ENCODE measurements at places on chromosomes 6 and 20. TPM values are rescaled to one million over a fixed set of nuclear protein-coding genes. Genes with fewer than 3 reads are reported as not detected.

DNA sequence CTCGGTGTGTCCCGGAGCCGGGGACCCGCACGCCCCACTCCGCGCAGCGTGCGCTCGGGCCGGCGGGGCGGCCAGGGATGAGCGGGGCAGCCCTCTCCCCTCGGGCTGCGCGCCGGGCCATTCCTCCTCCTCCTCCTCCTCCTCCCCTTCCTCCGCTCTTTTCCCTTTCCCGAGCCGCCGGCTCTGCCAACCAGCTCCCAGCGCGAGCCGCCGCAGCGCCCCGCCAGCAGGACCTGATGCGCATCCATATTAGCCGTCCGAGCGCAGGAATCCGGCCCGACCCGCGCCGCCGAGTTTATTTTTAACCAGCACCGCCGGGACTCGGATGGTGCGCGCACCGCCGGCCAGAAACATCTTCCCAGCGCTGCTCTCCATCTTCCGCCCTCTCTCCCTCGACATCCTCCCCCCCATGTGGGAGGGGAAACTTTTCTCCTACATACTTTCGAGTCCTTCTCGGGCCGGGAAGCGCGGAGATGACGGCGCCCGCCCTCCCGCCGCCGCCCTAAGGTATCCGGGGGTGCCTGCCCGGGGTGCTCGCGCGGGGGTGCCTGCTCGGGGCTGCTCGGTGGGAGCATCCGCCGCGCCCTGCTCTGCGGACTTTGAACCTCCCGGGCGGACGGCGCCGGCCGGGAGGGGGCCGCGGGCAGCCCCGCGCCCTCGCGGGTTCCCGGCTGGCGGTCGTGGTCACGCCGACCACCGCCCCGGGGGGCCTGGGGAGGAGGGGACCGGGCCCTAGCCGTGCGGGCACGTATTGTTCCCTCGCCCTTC is 619 bp downstream of the RREB1 start:
- DNase-seq = no peak

Gene OR2H2
- not detected for total RNA-seq

DNA sequence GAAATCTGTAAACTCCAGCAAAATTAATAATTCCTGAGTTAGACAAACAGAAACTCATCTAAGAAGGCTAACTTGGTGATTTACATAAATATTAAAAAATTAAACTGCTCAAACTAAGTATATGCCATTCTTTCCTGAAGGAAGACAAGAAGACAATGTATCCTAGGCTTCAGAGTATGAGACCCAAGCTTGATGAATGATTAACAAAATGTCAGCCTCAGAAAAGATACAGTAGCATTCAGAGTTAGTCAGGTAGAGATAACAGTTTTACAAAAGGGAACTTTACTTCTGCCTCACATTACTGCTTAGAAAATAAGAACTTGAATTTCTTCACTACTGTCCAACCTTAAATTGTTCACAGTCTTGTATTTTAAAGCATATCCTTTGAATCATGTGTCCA is 12.0 kb downstream of the CSNK2A1 start:
- no peak for DNase-seq

Gene SLC22A16
- total RNA-seq = not detected

DNA sequence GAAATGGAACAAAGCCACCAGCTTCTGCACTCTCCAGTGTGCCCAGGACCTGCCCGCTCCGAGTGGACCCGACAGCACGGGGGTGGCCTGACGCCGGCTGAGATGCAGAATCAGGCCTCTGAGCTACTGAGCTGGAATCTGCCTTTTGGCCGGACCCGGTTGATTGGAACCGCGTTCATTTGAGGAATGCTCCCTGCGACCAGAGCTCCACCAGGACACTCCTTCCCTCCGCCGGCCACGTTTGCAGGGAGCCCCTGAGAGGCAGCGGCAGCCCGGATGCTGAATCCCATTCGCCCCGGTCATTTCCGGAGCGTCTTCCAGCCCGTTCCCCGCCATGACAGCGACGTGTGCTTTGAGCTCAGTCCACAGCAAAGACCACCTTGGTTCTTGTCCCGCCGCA is 392.7 kb downstream of the THBS2 start:
- DNase-seq = no peak

DNA sequence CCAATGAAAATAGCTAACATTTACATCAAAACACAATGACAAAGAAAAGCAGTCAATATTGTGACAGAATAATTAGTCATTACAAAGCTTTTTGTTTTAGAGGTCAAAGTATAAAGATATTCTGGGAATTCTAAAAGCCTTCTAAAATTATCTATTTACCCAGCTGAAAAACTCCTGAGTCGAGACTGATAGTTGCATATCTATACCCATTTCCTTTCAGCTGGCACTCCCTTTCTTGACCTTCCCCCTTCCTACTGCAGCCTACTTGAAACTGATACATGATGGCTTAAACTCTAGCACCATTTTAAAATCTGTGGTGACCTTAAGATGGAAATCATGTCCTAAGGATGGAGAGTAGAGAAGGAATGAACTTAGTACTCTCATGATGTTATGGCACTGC is 38.6 kb downstream of the LMBRD1 start:
- DNase-seq = no peak

Data from H1 (cell line).